ENCODE measurements at places on chromosomes 12 and 14. TPM values are rescaled to one million over a fixed set of nuclear protein-coding genes. Genes with fewer than 3 reads are reported as not detected.

PRICKLE1 gene
- total RNA-seq: 4.4 TPM

GRCh38 chr14:91956616-91957015 is 9.1 kb upstream of the FBLN5 start:
- DNase-seq: no peak

GRCh38 chr12:9810671-9811070 is 16.6 kb upstream of the KLRF1 start:
- DNase-seq: no peak

INHBC gene
- total RNA-seq: not detected

GRCh38 chr12:49367381-49368239 is at the start of gene SPATS2:
Gene SPATS2 (plus strand): TSS chr12:49367462. CDS start chr12:49461013, 93,551 bp downstream.
- peak; percentile 35 for DNase-seq

GRCh38 chr12:1630133-1630826 is 1.2 kb downstream of the WNT5B start:
- DNase-seq: no peak

DNA sequence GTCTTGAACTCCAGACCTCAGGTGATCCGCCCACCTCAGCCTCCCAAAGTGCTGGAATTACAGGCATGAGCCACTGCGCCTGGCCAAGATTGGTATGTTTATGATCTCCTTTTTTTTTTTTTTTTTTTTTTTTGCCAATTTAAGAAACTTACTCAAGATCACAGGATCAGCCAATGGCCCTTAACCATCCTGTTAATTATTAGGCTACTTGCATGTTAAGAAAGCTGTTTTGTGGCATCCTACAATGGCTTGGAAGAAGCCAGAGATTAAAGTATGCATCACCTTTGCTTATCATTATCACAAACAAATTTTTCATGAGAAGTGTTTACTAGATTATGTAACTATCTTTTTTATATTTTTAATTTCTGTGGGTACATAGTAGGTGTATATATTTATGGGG is 140.2 kb downstream of the BCAT1 start:
- DNase-seq: no peak

LTA4H gene
- total RNA-seq: 88.4 TPM

DNA sequence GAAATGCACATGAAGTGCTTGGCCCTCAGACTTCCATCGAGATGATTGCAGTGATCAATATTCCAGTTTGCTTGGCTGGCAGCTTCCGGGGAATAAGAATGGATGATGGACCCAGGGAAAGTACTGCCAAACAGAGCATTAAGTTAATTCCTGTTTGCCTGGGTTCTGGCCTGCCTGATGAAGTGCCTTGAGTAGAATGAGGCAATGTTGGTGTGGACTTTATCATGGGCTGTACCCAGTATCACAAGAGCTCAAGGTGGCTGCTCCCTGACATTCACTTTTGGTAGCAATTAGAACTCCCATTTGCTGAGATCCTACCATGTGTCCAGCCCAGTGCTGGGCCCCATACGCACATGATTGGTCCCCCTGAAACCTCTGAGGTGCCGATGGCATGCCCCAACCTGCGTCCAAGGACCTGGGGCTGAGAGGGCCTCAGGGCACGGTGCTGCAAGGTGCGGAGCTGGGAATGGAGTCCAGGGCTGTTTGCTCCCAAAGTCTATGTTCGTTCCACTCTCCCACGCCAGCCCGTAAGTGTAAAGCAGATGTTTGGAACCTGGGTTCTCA is 80.7 kb downstream of the SLC25A47 start:
- DNase-seq: no peak

KCNJ8 gene
- total RNA-seq: not detected

NR1H4 gene
- total RNA-seq: 0.05 TPM

CSRP2 gene
- total RNA-seq: 20.2 TPM

- DNase-seq: no peak
Measured at GRCh38 chr12:24952389-24952788, 3.5 kb upstream of the BCAT1 start.
